Cardiac fibroblast (primary cell): ENCODE measurements at places on chromosomes 6 and 20.

DNA sequence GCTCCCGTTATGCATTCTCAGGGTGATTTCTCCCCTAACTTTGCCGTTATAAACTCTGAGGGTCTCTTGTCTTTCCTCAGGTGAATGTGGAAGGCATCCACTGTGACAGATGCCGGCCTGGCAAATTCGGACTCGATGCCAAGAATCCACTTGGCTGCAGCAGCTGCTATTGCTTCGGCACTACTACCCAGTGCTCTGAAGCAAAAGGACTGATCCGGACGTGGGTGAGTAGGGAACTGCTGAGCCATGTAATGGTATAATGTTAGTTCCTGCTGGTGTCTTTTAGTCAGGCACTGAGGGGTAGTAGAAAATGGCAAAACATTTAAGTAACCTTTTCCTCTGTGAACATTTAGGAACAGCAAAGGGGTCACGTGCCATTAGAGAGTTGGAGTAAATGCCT is 395.4 kb downstream of the ARHGAP18 start:
- DNase-seq = no peak

- DNase-seq = peak; percentile 17
These were observed 39.2 kb upstream of the CLDN20 start for GRCh38 chr6:155224618-155225017.

DNA sequence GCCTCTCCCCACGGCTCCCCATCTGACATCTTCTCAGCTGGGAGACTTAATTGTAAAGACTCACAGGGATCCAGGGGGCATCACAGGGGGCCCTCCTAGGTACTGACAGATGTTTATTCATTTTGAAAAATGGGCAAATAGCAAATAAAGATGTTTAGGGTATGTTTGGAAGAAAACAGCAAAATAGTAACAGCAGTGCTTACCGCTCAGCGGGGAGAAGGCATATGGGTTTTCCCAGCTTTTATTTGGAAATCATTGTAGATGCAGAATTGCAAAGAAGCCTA is 2.7 kb upstream of the BIRC7 start:
- DNase-seq = no peak

DNA sequence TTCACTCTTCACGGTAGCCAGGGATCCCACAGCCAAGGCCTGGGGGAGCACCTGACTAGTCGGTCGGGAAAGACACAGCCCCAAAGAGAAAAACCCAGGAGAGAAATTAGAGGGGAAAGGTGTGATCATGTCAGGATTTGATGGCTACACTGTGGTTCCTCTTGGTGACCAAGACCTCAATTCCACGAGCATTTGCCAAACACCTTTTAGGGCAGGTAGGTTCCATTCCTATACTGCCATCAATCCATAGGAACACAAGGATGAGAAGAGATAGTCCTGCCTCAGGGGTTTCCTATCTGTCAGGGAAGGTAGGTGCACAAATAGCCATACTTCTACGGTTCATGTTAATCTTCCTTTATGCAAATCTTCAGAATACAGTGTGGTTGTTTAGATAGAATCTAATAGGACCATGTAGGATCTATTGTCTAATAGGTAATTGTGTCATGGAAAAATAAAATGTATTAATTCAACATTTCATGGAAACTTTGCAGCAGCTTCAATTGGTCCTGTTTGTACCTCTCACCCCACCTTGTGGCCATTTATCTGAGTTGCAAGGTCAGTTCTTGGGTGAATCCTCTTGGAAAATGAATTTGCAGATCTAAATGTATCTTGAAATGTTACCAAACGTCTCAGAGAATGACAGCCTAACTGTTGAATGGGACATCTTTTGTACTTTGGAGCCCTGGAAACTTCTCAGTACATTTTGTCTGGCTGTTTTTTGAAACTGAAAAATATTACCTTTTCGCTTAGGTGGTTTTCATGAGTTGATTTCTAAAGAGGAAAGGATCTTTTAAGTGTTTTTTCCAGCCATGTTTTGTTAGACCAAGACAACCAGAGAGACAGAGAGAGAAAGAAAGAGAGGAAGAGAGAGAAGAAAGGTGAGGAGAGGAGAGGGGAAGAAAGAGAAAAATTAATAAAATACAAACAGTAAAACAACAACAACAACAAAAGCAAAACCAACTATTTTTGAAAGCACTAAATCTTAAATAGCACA is 33.7 kb upstream of the IYD start:
- DNase-seq = peak; percentile 86

DNA sequence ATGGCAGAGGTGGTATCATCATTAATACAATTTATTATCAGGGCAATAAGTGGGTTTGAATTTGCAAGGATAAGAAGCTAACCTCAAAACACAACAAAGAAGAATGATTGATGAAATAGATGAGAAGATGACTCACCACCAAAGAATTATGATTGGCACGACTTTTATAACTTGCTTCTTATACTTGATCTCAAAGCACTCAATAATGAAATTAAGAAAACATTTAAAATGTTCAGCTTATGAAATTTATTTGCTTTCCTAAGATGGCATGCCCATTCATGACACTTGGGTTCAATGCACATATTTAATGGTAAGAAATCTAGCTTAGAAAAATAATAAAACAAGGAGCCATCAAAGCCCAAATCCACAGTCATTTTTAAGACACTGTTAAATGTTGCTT is 477.5 kb downstream of the GJA1 start:
- DNase-seq = no peak

DNA sequence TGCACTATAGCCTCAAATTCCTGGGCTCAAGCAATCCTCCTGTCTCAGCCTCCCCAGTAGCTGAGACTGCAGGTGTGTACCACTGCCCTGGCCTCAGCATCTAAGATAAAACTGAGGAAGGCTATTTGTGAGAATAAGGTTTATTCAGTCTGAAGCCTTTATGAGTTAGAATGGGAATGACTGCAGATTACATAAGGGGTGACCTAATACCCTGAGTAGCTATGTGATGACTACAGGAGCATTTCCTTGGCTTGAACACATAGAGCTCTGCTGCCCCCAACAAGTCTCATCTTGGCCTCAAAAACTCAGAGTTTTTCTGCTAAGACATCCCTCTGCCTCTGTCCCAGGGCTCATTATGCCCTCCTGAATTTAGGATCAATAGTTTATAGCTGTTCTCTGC is 7.6 kb downstream of the GSS start:
- DNase-seq = peak; percentile 54

DNA sequence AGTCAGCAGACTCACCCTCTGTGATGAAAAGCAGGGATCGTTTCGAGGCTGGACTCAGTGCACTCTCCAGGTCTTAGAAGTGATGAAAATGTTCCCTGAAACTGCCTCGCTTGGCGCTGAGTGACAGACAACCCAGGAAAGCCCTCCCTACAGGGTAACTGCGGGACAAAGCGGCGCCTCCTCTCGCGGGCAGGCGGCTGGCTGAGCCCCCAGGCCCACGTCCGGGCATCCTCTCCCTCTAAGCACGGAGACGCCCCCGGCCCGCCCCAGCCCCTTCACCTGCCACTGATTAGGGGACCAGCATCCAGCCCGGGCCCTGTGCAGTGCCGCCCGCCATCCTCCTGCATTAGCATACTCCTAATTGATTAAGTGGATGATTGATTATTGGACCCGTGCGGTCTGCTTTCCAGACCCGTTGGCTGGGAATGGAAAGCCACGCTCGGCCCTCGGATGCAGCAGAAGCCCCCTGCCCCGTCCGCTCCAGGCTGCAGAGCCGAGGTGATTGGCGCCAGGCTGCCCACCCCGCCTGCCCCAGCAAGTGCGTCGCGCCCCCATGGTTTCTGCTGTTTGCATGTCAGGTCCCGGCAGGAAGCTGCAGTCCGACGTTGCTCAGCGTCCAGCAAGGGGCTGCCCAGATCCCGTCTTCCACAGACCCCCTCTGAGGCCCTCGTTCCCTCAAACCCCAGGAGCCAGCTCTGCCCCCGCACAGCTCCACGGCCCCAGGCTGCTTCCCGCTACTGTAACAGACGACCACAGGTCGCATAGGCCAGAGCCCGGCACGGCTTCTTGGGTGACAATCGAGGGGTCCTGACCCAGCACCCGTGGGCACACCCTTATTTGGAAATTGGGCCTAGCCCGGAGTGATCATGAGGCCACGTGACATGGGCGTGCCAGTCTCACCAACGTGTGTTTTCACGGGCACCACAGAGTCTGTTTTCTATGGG is 131.6 kb downstream of the DLL1 start:
- no peak for DNase-seq

DNA sequence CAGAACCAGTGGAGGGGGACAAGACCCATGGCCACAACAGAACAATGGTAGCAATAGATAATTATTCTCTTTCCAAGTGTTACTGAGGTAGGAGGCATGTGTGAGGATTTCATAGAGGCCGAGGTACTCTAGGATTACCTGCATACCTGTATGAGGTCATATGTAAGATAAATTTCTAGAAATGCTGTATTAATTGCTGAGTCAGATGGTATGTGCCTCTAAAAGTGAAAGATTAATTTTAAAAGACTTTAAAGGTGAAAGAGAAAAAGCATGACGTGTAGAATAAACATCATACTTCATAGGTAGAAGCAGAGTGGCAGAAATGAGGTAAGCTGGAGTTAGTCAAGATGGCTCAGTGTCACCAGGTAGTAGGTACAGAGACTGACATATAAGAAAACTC is 51.6 kb downstream of the ZHX3 start:
- no peak for DNase-seq

DNA sequence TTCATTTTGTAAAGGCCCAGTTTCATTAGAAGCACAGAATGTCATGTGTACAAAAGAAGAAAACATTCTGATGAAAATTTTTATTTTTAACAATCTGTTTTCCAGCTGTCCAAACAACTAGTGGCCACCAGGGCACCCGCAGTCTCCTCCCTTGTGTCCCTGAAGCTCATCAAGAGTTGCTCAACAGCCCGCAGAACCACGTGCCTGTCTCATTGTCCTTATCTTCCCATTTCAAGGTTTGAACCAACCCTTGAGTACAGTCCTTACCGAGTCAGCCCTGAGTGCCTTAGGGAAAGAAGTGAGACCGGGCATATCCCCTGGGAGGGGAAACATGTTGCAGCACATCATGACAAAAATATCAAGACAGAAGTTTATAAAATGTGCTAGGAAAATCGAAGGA is 15.9 kb upstream of the ZNF133 start:
- DNase-seq = peak; percentile 20

DNA sequence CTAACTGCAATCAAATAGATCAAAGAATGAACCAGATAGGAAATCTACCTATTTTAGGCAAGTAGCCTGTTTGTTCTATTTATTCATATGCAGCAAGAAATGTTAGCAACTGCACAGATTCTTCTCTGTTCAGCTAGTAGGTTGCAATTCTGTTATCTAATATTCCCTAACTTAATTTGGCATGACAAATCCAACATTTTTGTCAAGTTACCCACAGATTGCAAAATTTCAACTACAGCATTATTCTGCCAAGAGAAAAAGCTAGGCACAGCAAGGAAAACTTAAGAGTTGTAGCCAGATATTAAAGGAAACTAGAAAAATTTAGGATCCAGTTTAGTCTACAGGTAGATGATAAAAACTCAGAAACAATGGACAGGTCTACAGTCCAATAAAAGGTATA is 104.4 kb upstream of the SYNCRIP start:
- peak; percentile 34 for DNase-seq

DNA sequence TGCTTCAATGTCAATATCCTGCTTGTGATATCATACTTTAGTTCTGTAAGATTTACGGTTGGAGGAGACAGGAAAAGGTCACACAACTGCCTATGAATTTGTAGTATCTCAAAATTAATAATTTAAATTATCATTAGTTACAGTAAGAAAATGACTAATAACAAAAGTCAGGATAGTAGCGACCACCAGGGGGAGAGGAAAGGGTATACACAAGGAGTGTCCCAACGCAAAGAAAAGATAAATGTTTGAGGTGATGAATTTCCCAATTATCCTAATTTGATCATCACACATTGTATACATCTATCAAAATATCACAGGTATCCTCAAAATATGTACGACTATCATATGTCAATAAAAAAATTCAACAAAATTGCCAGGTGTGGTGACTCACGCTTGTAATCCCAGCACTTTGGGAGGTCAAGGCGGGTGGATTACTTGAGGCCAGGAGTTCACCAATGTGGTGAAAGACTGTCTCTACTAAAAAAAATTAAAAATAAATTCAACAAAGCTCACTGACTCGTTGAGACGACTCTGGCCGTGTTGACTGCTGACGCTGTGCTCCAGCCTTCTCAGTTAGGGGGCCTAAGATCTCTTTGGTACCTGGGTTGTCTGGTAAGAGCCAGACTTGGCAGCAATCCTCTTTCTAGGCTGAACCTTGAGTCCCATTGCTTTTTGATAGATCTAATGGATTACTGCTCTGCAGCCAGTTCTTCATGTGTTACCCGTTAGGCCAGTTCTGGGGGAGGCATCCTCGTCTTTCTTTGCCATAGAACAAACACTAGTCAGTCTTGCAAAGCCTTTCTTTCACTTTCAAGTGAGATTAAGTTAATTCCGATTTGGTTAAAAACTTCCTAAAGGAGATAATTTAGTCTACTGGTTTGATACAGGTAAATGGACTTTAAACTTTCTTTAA is 9.0 kb upstream of the OVOL2 start:
- DNase-seq = no peak

DNA sequence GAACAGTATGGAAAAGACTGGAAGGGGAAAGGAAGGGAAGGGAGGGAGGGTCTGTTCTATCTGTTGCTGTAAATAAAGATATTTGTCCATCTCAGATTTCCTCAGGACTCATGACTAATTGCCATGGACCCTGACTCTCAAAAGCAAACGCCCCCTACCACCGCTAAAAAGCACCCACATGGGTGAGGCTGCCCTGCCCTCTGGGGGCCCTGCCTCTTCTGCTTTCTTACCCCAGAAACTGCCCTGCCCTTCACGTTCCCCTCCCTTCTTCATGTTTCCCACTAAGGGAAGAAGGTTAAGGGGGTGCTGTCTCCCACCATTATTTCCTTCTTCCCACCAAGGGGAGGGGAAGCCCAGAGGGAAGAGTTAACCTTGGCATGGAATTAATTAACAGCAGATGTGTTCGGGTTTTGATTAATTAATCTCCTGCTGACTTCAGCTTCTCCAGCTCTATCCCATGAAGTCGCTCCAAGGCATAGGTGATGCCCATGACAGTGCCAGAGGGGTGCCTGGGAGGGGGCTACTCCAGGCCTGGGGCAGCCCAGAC is 16.0 kb downstream of the MDFI start:
- DNase-seq = no peak
